RWPE2 (cell line): ENCODE measurements at places on chromosomes 4 and X.

- no peak for DNase-seq
Measured at GRCh38 chr4:8560265-8561047, 19.7 kb upstream of the GPR78 start.

- no peak for DNase-seq
Measured at GRCh38 chr4:77651820-77652219, 46.2 kb downstream of the CXCL13 start.

DNA sequence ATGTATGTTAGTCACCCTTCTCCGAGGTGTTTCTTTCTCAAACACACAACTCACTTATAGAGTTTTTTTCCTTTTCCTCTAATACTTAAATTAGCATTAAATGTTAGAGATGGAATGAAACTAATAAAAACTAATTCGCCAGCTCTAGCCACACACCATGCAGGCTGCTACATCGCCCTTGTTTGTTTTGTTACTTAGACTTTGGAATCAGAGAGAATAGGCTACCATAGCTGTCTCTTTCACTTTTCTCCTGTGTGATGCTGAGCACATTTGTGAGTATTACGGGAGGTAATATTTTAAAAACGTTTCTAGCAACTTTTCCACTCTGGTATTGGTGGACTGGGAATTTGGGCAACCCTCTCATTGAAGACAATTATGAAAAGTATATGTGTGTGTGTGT, 43.5 kb downstream of the ESX1 start:
- DNase-seq: no peak

GRCh38 chr4:83701041-83701440, 165.1 kb downstream of the GPAT3 start:
- DNase-seq: no peak

GRCh38 chr4:86376850-86377249, 17.0 kb upstream of the MAPK10 start:
- DNase-seq: no peak

DNA sequence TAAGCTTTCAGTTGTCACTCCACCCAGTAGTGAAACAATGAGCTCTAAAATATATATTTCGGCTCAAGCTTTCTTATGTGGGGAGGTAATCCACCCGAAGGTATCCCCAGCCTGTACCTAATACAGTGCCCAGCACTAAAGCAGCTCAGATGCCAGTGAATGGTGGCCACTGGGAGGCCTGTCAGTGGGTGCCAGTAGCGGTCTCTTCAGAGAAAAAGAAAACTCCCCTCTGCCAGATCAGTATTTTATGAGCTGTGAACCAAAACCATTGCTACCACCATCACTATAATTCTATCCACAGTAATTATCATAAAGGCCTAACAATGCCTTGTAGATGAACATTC, 835 bp upstream of the NFKB1 start:
- no peak for DNase-seq

GRCh38 chr4:54783402-54784110, 125.8 kb downstream of the KIT start:
- no peak for DNase-seq

DNA sequence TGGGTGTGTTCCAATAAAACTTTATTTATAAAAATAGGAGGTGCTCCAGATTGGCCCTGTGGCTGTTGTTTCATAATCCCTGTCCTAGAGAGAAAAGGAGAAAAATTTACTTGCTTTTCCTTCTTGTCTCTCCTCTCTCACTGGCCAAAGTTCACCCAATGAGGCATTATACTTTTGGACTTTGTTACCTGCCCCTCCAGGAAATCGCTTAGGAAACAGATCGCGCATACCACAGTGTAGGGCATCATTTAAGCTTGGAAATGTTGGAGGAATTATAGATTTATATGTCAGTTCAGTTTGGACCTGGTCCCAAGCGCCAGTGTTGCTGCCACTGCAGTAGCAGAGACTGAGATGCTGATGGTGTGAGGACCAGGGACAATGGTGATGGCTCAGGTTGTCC, 337.6 kb upstream of the NR3C2 start:
- no peak for DNase-seq

DNA sequence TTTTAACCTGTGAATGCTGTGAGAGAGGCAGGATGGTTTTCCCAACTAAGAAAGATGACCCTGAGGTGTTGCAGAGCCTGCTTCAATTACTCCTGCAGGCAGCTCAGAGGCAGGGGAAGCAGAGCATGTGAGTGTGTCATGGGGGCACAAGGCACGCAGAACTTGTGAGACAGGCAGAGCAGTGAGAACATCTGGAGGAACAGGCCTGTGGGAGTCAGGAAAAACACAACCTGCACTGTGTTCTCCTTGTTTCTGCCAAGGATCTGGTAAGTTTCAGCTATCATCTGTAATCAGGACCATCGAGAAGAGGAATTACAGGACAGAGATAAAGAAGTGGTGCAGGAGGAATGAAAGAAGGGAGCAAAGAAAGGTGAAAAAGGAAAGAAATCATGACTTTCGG, 741.8 kb upstream of the INTU start:
- DNase-seq: no peak

DNA sequence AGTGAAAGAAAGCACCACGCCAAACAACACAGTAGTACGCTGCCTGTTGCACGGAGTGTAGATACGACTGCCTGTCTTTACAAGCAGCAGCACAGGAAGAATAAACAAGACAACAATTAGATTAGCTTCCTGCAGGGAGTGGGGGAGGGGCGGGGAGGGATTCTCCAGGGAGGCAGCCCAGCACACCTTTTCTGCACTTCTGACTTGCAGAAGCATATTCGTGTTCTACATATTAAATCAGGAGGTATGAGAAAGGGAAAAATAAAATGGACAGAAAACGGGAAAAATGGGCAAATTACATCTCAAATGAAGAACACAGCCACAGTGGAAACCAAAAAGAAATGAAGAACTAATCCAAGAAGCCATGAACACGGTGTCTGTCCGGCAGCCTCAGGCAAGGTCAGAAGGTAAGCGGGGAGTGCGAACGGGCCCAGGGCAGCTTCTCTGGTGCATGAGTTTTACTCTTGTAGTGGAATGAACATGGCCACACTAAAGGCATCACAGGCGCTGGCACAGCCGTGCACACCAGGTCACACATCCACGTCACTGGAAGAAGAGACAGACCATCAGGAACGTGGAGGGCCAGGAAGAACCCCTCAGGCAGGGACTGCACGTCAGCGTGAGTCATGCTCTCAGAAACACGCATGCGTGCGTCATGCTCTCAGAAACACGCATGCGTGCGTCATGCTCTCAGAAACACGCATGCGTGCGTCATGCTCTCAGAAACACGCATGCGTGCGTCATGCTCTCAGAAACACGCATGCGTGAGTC, 20.1 kb upstream of the ADRA2C start:
- DNase-seq: no peak

DNA sequence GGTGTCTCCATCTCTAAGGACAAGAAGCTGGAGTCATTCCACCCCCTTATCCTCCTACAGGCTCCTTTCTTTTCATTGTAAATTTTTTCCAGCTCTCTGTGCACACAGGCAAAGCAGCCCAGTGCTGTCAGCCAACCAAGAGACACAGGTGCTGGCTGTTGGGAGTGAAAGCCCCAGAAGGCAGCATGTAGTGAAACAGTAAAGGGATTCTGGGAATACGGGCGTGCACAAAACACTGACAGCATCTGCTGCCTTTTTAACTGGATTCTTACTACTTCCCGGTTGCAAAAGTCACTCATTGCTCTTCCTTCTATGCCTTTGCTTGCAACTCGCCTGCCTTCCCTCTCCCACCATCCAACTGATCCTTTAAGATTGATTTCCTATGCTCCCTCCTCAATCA, 208.6 kb upstream of the PRPS2 start:
- DNase-seq: no peak

DNA sequence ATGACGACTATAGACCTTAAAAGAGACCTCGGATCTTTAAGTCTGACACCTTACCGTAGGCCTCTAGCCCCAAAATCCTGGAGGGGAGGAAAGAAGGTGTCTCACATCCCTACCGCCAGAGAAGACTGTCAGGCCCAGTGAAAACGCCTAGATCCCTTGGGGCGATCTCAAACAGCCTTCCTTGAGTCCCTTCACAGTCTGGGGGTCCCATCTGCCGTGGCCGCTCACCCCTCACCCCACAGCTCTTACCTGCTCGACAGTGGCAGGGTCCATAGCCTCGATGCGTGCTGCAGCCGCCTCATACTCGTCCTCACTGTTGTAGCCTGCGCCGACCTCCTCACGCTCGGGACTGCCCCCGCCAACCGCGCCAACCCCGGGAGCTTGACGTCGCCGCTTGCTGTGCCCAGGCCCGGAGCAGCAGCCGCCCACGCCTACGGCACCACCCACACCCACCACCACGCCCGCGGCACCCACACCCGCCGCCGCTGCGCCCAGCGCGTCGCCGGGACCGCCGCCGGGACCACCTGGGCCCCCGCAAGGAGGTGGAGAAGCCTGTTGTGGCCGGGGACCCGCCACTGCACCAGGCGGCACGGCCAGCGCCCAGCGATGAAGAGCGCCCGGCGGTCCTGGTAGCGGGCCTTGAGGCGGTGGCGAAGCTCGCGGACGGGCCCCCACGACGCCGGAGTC, 536 bp downstream of the OTUD5 start:
- DNase-seq: no peak

- no peak for DNase-seq
Measured at GRCh38 chr4:56979421-56980072, 851 bp downstream of the POLR2B start.

DNA sequence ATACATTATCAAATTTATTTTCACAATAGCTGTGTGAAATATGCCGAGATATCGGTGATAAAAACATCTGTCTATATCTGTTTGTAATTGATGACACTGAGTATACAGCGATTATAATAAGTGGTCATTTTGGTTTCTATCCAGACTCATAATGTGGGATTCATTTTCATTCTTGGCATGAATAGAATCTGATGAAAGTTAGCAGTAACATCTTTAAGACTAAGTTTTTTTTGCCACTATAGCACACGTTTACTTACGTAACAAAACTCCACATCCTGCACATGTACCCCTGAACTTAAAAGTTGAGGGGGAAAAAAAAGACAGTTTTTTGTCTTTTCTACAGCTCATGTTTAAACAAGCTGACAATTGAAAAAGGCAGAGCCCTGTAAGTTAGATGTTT, 86.4 kb downstream of the PPA2 start:
- DNase-seq: no peak

GRCh38 chr4:56181140-56181953, 205.9 kb downstream of the AASDH start:
- DNase-seq: no peak

GRCh38 chr4:2049811-2050210, 9.3 kb upstream of the NAT8L start:
- no peak for DNase-seq

GRCh38 chrX:20796450-20796849, 529.7 kb upstream of the RPS6KA3 start:
- DNase-seq: no peak

DNA sequence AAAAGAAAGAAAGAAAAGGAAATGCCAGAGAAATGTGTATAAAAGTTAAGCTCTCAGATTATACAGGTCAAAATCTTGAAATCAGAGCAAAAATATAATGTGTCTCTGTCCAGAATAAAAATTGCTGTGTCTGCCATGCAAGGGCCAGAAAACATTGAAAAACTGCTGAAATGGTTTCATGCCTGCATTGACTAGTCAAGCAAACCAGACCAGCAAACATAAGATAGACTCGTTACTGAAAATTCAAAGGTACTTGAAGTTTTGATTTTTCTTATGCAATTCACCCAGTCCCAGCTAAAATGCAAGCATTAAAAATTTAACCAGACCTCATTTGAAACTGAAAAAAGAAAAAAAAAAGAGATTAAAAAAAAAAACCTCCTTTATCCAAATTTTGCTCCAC, 37.2 kb upstream of the NPFFR2 start:
- no peak for DNase-seq

DNA sequence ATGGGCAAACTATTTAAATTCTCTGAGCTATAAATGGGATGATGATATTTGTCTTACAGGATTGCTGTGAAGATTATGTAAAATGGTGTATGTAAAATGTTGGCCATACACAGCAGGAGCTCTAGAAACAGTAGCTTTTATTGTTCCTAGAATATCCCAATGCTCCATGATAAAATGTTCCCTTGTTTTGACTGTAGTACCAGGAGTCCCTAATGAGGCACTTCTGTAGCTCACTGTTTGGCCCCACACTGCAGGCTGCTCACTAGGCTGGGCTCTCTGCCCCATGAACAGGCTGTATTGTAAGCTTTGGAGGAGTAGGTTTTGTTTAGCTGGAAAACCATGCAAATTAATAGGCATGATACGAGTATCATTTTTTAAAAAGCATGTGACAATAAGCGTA, 3.3 kb upstream of the FGA start:
- no peak for DNase-seq

DNA sequence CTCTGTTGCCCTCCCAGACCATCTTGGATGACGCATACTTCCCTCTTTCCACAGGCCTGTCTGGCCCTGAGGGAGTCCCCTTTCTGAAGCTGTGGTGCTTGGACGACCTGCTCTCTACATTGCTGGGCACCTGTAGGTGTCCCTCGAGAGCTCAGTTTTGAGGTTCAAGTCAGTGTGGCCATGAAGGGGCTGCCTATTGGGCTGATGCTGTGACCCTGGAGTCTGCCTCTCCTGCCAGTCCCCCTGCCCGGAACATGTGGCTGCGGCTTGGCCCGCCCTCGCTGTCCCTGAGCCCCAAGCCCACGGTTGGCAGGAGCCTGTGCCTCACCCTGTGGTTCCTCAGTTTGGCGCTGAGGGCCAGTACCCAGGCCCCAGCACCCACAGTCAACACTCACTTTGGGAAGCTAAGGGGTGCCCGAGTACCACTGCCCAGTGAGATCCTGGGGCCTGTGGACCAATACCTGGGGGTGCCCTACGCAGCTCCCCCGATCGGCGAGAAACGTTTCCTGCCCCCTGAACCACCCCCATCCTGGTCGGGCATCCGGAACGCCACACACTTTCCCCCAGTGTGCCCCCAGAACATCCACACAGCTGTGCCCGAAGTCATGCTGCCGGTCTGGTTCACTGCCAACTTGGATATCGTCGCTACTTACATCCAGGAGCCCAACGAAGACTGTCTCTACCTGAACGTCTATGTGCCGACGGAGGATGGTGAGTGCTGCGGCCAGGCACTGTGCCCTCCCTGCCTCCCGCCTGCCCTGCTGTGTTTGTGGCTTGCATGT, 3.0 kb downstream of the NLGN3 start:
- no peak for DNase-seq

DNA sequence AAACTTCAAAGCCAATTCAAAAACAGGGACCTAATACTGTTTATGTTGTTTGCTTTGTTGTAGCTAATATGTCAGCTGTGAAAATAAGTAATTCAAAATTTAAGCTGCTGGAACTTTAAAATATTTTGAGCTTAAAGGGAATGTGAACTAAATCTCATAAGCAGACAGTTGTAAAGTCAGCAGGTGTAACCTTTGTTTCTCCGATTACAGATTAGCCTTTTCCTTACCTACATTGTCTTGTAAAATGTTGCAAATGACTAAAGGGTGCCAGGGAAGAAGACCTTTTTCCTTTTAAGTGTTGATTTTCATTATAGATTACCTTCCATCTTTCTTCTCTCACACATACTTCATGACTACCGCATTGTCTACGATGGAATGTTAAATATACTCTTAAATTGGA, 405.1 kb downstream of the KCNIP4 start:
- no peak for DNase-seq

DNA sequence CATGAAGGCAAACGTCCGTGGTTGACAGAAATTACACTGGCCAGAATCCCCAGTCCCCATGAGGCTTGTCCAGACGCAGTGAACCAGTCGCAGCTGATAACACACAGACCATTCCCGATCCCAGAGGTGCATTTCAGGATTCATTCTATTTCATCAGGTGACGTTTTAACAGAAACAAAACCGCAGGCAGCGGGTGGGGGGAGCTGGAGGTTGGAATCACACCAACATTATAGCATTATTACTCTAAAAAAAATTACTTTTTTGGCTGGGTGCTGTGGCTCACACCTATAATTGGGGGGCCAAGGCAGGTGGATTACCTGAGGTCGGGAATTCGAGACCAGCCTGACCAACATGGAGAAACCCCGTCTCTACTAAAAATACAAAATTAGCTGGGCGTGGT, 25.2 kb downstream of the NOP14 start:
- no peak for DNase-seq
